ENCODE measurements at places on chromosomes 11 and 22.

DNA sequence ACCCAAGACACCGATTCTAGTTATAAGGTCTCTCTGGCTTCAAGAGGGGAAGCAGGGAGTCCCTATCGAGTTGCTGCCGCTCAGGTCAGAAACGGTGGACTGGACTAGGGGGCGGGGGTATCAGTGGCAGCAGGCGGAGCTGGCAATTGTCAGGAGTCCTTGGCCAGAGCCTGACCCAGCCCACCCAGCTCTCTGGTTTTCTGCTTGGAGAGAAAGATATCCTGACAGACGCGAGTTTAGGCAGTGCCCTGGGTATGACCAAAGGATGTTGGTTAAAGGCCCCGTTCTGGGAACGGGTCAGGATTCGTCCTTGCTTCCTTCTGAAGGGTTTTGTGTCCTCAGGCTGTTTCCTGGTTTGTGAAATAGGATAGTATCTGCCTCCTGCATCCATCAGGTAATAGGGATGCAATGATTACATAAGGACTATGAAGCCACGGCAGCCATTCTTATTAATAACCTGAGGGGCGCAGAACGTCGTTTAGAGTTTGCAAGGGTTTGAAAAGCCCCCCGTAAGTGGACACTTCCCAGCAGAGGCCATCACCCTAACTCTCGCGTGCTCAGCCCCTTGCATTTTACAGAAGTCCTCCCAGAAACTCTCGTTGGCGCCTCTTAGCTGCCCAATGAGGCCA, 700 bp upstream of the DEPDC5 start:
- DNase-seq, result no peak

DNA sequence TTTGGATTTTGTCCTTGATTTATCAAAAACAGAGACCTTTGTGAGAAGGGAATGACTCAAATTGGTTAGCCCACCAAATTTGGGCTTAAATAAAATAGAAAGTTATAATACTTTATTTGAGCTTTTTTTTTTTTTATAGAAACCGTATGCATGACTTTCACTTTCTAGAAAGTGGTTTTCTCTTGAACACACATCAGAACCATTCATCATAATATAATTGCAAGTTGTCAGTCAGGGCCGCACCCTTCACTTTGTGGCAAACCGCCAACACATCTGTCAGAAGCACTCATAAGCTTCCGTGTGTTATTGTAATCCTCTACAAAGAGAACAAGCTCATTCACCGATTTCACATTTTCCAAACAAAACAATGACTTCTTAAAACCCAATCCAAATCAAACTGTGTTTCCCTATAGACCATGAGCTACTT, 76.1 kb downstream of the SOX6 start:
- no peak for DNase-seq

- no peak for DNase-seq
Measured at GRCh38 chr11:87428266-87428665, 390.5 kb downstream of the TMEM135 start.

DNA sequence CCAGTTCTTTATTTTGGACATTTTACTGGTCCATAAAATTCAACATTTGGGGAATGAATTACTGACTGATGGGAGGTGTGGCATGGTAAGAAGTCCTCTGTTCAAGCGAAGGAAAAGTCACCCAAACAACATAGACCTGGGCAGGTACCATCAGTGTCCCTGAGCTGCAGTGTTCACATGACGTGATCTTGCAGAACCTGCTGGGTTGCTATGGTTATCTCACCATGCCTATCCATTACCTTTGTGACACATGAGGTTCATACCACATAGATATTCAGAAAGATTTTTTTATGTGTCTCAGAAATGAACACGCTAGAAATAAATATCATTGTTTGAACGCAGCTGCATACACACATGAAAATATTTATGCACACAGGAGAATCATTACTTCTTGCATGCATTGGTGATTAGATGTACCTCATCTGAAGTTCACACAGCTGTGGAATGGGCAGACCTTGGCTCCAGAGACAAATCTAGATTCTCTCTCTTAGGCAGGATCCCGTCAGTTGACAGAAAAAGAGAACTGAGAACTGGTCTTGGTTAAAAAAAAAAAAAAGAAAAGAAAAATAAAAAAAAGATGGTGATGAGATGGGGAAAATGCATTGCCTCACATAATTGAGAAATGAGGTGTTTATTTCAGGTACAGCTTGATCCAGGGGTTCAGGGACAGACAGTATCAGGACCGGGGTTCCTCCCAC, 21.4 kb upstream of the RCN1 start:
- no peak for DNase-seq

GRCh38 chr11:92199991-92200390, 24.6 kb upstream of the FAT3 start:
- no peak for DNase-seq

- DNase-seq, result no peak
Measured at GRCh38 chr22:41094041-41094593, 1.7 kb downstream of the EP300 start.

DNA sequence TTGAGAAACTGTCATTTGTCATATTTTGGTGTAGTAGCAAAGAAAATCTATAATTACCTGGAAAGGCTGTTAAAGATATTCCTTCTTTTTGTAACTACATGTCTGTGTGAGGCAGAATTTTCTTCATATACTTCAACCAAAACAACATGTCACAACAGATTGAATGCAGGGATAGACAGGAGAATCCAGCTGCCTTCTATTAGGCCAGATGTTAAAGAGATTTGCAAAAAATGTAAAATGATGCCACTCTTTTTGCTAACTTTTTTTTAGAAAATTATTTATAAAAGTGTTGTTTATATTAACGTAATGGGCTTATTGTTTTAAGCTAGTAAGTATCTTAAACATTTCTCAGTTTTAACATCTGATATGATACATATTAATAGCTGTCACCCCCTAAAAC, 12.7 kb downstream of the DGKZ start:
- no peak for DNase-seq
